ENCODE measurements at places on chromosomes 16 and 17.

GRCh38 chr17:74059479-74060240 lies 143.8 kb upstream of the RPL38 start:
- DNase-seq: no peak
- no peaks in the 10 kb centered on the region for H3K36me3 ChIP-seq
- H3K4me3 ChIP-seq: no peak overlapping the region

GRCh38 chr16:80122115-80122514 lies 418.7 kb upstream of the DYNLRB2 start:
- H3K36me3 ChIP-seq: no peaks in the 10 kb centered on the region
- no peak overlapping the region for H3K4me3 ChIP-seq
- H3K4me1 ChIP-seq: no peaks in the 10 kb centered on the region
- no peak overlapping the region for H3K27ac ChIP-seq
- no peaks in the 10 kb centered on the region for H3K27me3 ChIP-seq

DNA sequence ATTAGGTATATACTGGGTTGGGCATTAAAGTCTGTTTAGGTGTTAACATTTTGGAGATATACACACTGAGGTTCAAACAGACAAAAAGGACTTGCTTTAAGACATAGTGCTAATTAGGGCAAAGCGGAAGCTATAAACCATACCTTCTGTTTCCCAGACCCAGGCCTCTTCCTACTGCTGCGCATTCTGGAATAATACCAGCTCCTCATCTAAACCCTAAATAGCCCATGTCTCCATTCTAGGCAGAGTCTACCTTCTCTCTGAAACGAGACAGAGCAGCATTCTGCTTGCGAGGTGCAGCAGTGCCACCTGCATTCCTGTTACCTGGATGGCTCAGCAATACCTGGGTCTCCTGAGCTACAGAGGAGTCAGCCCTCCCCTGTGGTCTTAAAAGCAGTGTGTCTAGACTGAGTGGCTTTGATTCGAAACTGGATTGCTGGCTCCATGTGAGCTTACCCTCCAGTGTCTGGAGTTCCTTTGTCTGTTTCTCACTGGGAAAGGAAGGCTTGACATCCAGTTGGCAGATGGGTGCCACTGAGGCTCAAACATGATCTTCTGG lies 6.4 kb downstream of the YPEL2 start:
- no peak overlapping the region for H3K27ac ChIP-seq
- no peak overlapping the region for H3K4me3 ChIP-seq
- H3K36me3 ChIP-seq: no peaks in the 10 kb centered on the region
- H3K27me3 ChIP-seq: peaks cover 12% of the 10 kb centered on the region

DNA sequence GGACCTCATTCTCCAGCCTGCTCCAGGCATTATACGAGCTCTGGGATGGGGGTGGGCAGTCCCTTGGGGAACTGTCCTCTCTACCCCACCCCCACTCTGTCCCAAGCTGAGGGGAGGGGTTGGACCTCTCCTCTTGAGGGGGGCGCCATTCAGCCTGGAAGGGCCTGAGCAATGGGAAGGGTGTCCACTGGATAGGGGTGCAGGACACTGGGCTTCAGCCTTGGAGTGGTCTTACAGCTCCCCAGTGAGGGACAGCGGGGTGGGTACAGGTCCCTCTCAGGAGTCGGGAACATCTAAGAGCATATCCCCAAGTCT lies 9.5 kb upstream of the CBX8 start:
- H3K27ac ChIP-seq: no peak overlapping the region
- H3K4me1 ChIP-seq: no peaks in the 10 kb centered on the region

GRCh38 chr17:76054112-76054476 lies 18.2 kb downstream of the SRP68 start:
- no peaks in the 10 kb centered on the region for H3K27me3 ChIP-seq
- H3K27ac ChIP-seq: no peak overlapping the region
- H3K4me1 ChIP-seq: peaks cover 2% of the 10 kb centered on the region
- peaks cover 5% of the 10 kb centered on the region for H3K36me3 ChIP-seq

DNA sequence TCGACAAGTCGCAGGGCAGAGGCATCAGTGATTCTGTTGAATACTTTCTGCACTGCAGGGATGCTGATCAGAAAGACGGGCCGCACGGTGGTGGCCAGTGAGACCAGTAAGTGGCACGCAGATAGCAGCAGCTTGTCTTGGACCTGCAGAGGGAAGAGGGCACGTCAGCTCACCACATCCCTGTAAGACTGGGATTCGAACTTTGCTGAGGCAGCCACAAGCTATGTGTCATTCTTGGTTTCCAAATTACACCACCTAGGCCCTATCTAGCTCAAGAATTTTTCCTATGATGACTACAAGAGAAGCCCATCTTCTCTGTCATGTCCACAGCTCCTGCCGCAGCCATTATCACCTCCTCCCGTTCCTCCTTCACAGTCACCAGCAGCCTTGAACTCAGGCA lies 49.4 kb upstream of the GSG1L start:
- no peak overlapping the region for H3K4me3 ChIP-seq
- H3K36me3 ChIP-seq: peaks cover 17% of the 10 kb centered on the region
- H3K27me3 ChIP-seq: no peaks in the 10 kb centered on the region
- H3K27ac ChIP-seq: no peak overlapping the region

- H3K4me1 ChIP-seq: peaks cover 34% of the 10 kb centered on the region
- DNase-seq: no peak
- no peak overlapping the region for H3K4me3 ChIP-seq
- peaks cover 4% of the 10 kb centered on the region for H3K36me3 ChIP-seq
- H3K27ac ChIP-seq: no peak overlapping the region
Observed at GRCh38 chr16:70429888-70430666, 8.8 kb downstream of the ST3GAL2 start.

DNA sequence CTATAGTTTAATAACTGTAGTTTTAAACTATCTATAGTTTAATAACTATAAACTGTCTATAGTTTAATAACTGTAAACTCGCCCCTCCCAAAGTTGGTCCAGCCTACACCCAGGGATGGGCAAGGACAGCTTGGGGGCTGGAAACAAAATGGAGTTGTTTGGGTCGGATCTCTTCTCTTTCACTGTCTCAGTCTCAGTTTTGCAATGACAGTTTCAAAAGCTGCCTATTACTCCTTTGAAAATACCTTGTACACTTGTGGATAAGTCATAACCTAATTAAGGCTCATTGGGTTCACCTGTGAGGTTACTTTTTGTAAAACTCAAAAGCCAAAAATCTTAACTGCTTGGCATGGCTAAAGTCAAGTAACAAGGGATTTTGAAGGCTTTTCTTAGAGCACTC lies 31.4 kb downstream of the C16orf54 start:
- DNase-seq: no peak
- no peak overlapping the region for H3K4me3 ChIP-seq
- H3K36me3 ChIP-seq: no peaks in the 10 kb centered on the region
- no peak overlapping the region for H3K27ac ChIP-seq
- H3K4me1 ChIP-seq: no peaks in the 10 kb centered on the region
- H3K27me3 ChIP-seq: peaks cover 4% of the 10 kb centered on the region

DNA sequence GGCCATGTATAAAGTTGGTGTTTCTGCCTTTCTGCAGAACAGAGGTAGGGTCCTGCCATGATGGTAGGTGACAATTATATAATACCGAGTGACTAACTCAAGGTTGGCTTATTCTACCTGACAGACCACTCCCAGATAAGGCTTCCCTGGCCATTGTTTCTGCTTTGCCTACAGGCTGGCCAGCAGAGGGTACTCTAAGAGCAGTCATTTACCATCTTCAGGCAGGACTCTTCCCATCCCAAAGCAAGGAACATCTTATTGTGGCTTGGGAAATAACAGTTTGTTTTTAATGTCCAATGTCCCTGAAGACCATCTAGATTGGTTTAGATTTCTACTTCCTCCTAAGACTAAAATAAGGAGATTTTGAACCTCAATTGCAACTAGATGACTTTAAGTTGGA lies 74.1 kb downstream of the SNX11 start:
- H3K4me1 ChIP-seq: no peaks in the 10 kb centered on the region
- peaks cover 33% of the 10 kb centered on the region for H3K27me3 ChIP-seq
- H3K27ac ChIP-seq: no peak overlapping the region
- peak; percentile 25 for DNase-seq
- no peak overlapping the region for H3K4me3 ChIP-seq

DNA sequence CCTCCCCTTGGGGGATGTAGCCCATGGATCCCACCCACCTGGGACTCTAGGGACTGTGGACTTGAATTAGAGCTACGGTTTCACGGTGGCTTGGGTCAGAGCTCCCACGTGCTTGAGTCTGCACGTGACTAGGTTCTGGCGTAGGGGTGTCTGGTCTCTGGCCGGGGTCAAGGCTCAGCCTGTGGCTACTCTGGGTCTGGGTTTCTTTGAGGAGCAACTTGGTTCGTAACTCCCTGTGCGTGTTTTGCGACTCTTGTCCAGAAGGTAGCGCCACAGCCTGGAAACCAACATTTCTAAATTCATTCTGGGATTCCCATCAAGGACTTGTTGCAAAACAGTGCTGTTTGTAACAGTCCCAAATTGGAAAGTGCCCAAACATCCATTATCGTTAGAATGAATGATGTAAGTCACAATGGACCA lies 470 bp upstream of the GGT6 start:
- H3K4me1 ChIP-seq: no peaks in the 10 kb centered on the region
- no peaks in the 10 kb centered on the region for H3K27me3 ChIP-seq
- H3K27ac ChIP-seq: no peak overlapping the region
- DNase-seq: no peak
